Aorta (tissue), 5 donors: ENCODE measurements at places on chromosomes 3 and 15. TPM values are rescaled to one million over a fixed set of nuclear protein-coding genes. Genes with fewer than 3 reads are reported as not detected.

GRCh38 chr15:50065279-50065678 is 53.8 kb downstream of the ATP8B4 start:
- DNase-seq: no peak

DNA sequence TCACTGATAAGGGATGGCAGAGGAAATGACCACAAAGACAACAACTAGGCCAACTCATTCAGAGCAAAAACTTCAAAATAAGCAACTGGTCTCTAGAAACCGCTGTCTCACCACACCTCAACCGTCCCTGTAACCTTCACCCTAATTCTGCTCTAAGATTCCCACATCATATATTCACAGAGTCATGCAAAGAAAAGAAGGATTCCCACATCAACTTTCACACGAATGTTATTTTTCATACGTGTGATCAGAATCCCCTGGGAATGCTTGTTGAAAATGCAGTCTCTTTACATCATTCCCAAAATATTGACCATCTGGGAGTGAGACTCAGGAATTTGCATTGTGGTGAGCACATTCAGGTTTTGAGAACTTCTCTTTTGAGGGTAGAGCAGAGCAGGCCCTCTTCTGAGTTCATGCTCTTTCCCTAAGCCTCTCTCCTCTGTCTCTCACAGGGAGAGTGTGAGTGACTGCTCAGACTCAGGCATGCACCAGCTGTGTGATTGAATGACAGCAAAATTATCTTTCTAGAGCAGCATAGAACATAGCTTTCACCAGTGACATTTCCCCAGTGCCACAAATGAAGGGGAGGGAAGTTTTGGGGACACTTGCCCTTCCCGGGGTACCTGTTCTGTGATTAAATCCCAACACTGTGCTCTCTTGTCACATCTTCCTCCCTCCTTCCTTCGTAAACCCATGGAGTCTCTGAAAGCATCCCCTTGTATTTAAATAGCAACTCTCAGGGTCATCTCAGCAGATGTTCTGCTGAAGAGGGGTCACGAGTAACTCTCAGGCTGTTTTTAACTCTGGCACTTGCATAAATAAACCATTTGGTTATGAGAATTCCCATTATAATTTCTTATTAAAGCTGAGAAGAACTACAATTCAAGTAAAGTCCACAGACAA is 170.9 kb downstream of the PLCL2 start:
- no peak for DNase-seq

GRCh38 chr3:179842061-179842460 is 189.2 kb downstream of the USP13 start:
- no peak for DNase-seq

GRCh38 chr15:101179341-101180153 is 72.3 kb downstream of the CHSY1 start:
- peak; percentile 69 for DNase-seq

DNA sequence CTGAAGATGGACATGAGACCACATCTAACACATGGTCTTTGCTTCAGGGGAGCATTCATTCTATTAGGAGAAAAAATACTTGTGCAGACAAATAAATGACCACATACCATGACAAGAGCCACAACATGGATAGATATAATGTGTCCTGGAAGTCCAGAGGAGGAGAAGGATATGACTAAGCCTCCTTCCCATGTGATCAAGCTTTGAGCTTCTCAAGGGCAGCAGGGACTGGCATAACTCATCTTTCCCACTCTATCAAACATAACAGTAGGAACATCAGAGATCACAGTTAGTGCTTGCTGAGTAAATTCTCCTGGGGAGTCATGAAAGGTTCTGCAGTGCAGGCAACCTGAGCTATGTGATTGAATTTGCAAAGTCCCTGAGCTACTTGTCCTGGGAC is 86.0 kb upstream of the LPP start:
- no peak for DNase-seq

The ABHD14A gene
- total RNA-seq: 16.0 TPM

The SEMA7A gene
- 2.3 TPM for total RNA-seq

The RASGRP1 gene
- 1.5 TPM for total RNA-seq

DNA sequence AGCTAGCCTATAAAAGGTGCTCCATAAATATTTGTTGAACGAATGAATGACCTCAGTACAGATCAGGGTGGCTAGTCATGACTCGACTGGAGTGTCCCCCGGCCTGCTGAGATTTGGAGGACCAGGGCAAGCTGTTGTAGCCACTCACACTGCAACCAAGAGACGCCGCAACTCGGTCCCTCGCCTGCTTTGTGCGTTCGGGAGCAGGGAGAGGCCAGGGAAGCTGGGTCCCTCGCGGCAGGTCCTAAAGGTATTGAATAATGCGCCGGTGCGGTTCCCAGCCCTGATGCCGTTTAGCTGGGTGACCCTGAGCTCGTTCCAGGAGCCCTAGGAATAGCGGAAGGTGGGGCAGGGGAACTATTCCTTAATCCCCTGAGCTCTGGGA is 1.8 kb downstream of the IGDCC4 start:
- DNase-seq: no peak

DNA sequence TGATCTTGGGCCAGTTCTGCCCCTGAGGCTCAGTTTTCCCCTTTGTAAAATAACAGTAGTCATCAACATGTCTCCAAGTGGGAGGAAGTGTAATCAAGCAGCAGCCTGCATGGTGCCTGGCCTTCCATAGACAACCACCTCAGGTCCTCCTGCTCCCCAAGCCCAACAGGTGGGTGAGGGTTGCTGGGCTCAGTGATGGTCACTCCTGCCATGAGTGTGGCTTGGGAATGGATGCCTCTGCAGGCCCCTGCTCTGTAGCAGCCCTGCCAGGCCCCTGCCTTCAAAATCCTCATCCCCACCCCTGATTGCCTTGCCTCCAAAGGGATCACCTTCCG is 59.1 kb upstream of the SLC6A1 start:
- peak; percentile 36 for DNase-seq

The RETNLB gene
- not detected for total RNA-seq

DNA sequence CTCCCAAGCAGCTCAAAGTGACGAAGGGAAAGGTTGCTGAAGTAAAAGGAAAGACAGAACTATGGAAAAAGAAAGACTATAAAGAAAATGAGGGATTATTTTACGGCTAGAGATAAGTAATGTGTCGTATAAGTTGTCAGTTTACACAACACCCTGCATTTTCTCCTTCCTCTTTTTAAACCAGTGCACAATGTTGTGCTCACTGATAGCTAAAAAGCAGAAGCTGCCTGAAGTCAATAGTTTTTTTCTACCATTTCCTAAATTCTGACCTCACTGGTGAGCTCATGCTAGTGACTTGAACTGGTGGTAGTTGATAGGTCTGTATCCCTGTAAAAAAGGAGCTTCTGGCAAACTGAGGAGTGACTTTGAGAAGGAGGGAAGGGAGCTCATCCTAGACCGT is 368.6 kb upstream of the GBE1 start:
- DNase-seq: no peak

The ATP13A5 gene
- total RNA-seq: not detected

- DNase-seq: no peak
Observed at GRCh38 chr15:46293550-46293949, 658.7 kb downstream of the SQOR start.

The TMIE gene
- total RNA-seq: 0.55 TPM

The CD80 gene
- total RNA-seq: 2.3 TPM

DNA sequence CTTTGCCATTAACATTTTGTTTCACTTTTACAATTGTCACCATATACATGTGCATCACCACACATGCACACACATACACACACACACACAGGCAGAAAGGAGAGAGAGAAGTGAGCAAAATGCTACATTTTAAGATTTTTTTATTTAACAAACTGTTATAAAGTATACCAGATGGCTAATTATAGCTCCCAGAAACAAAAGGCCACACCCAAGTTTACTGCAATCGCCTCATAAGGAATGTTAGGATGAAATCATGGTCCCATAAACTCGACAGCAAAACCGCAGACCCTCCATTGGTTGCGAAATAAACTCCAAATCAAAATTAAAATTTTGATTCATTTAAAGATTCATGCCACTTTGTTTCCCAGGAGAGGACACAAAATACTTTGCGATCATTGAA is 16.1 kb upstream of the C15orf61 start:
- DNase-seq: no peak
